ENCODE measurements at places on chromosomes 16 and 17.
A peak's percentile ranks its signal among the peaks of the same experiment; 100 is the strongest.

DNA sequence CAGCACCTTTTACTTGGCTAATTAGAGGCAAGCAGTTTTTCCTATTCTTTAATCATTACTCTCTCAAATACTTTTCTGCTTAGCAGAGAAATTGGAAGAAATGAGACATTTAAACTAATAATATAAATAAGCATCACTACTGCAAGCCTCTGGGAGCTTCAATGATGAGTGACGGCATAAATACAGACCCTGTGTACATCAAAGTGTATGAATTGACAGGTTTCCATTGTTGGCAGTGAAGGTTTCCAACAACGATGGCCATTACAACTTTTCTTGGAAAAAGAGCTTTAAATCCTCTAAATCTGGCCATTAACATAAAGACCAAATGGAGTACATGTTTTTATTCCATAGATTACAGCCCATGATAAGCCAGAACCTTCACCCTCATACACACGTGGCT, 39.4 kb upstream of the CACNG5 start:
- DNase-seq: no peak

- DNase-seq: no peak
Measured at GRCh38 chr17:73968680-73969079, 234.8 kb upstream of the RPL38 start.

GRCh38 chr16:57235128-57236021, 9.7 kb upstream of the ARL2BP start:
- peak; percentile 71 for DNase-seq

DNA sequence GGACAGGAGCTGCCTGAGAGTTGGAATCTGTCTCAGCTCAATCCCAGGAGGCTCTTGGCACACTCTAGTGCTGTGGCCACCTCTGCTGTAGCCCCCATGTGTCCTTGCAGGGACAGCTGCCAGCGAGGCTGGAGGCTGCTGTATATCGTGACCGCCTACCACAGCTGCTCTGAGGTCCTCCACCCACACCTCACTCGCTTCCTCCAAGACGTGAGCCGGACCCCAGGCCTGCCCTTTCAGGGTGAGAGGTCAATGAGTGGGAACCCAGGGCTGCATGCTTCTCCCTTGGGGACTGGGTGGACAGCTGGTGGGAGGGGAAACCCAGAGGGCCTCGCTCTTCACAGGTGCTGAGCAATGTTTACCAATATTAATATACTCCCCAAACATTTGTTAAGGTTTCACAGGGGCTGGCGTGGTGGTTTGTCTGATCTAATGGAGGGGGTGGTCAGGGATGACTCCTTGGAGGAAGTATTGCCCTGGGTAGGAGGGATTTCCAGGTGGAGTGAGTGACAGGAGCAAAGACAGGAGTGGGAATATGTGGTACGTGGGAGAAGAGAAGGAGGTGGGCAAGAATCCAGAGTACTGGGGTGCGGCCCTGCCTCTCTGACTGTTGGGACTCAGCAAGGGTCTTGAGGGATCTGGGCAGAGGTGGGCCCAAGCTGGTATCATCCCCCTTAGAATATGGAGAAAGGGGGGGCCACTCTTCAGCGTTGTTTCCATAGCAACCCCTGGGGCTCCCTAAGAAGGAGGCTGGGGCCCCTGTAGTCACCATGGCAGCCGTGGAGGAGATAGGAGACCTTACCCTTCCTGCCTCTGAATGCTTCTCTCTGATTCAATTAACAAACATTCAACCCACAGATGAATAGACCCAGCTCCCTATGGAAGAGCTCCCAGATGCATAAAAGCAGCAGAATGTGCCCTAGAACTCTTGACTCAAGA, 22.2 kb upstream of the ALKBH5 start:
- DNase-seq: no peak

GRCh38 chr16:11399261-11399831, 54.1 kb downstream of the RMI2 start:
- no peak for DNase-seq

DNA sequence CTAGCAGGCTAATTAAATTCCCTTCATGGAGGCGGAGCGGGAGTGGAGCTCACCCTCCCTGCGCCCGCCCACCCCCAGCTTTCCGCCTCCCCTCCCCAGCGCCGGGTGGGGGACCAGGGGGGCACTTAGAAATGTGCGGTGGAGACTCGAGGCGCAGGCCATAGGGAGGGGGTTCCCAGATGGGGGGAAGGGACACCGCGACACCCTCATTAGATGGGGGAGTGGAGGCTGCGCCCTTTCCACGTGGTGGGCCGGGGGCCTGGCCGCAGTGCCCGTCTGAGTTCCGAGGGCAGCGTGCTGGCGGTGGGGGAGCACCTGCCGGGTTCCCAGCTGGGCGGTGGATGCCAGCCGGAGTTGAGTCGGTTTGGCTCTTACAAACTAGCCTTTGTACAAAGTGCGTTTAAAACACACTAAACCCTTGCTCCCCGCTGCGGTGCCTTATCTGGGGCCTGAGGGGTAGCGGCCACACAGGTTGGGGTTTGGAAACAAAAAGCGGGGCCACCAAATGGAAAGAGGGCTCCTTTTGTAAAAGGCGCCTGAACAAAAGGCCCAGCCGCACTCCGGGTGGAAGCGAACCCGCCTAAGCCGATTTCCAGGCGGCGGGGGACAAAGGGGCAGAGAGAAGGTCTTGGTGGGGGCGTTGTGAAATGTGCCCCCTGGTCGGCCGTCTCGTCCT, 1.4 kb downstream of the GSE1 start:
- no peak for DNase-seq

DNA sequence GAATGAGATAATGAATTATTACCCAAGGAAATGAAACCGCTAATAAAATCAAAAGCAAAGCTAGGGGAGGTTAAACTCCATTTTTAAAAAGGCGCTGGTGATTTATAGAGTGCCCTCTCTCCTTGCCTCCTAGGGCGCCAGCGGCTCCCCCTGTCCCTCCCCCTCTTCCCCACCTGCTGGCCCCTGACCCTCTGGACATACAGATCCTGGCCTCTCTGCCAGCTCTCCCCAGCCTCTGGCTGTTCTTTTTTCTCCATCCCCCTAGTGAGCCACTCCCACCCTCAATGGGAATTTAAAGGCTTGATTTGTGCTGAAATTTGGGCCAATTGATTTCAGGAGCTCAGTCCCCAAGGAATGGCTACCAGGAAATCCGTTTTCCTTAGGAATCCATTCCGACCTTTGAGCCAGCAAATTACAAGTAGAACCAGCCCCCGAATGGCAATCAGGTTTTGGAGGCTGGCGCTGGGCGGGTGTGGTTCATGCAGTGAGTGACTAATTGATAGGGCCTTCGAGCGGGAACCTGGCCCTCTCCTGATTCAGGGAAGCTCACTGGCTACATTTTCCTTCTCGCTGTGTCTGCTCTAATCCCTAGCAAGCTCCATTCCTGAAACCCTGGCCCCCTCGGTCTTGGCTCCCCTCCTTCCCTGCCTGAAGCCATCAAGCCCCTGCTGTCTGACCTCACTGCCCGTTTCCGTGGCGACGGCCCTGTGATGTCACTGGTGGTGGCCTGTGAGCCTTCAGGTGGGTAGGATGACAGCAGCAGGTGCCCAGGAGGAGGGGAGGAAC, 141.9 kb upstream of the SDK2 start:
- no peak for DNase-seq

- DNase-seq: no peak
Measured at GRCh38 chr16:23027386-23027785, 121.9 kb downstream of the USP31 start.

- no peak for DNase-seq
Measured at GRCh38 chr17:8889458-8890210, 22.2 kb upstream of the PIK3R6 start.

GRCh38 chr17:38658741-38659345, 15.9 kb downstream of the EPOP start:
- no peak for DNase-seq

GRCh38 chr17:6843241-6843880, 11.8 kb upstream of the TEKT1 start:
- peak; percentile 39 for DNase-seq

DNA sequence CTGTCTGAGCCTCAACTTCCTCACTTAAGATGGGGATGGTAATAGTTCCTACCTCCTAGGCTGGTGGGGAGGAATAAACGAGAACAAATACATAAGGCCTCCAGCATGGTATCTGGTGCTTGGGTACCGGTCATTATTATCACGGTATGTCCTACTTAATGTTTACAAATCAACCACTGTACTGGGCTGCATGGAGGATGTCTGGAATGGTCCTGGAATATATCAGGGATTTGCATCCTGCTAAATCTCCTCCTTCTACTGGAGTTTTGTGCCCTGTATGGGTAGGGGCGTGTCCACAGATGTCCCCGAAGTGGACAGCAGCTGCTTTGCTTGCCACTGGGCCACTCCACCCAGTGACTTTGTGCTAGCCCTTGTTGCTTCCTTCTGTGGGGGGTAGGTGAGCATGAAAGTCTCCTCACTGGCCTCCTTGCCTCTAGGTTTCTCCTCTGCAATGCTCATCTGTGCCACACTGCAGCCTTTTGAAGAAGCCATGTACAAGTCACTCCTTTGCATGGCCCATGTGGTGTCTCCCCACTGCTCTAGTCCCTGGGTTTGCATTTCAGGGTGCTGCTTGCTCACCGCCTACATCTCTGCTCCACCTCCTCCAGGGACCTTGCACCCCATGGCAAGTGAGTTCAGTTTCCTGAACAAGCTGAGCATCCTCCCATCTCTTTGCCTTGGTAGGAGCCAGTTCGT, 2.2 kb upstream of the CMIP start:
- DNase-seq: no peak

- DNase-seq: peak; percentile 47
Measured at GRCh38 chr17:18217412-18218015, 7.9 kb upstream of the LLGL1 start.

DNA sequence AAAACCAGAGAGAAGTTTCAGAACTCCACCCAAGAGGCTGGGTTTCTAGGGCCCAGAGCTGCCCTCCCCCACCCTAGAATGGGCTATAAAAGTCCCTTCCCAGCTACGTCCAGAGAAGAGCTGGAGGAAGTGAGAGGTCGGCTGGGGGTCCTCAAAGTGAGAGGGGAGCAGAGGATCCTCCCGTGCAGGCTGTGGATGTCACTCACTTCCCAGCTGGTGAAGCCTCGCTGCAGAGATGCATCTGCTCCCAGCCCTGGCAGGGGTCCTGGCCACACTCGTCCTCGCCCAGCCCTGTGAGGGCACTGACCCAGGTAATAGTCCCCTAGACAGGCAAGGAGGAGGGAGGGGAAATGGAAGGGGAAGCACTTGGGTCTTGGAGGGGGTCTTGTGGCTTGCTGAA, at the start of gene EPX:
TSS of gene EPX (plus strand) at position 115 of the 400 bp plus-strand sequence. CDS start at position 236, 121 bp downstream.
- no peak for DNase-seq

DNA sequence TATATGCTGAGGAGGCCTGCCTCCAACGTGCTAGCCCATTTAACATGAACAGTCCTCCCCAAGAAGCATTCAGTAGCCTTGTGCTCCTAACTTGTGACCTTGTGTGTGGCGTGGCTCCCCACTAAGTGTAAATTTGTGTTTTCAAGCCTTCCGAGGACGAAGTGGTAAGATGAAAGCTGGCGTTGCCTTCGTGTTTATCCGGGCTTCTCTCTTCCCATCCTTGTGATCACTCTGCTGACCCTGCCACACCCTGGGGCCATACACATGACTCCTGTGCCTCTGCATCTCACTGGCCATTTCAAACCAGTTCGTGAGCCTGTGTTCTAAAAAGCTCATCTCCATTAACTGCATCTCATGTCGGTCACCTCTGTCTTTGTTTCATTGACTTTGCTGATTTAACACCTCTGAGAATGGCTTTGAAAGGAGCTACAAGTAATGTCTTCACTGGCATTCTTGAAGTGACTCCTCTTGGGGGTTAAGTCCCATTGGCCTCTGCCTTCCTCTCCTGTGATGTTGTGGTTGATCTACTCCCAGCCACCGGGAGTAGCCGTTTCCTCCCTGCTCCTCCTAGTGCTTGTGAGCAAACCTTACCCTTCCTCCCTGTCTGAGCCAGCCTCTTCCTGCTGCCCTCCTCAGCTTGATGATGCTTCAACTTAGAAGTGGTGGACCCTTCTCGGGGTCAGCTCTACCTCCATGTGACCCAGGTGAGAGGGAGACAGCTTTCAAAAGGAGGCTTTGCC, 27.4 kb upstream of the NAGLU start:
- DNase-seq: no peak

GRCh38 chr16:80029761-80030481, 429.4 kb upstream of the MAF start:
- DNase-seq: peak; percentile 53

DNA sequence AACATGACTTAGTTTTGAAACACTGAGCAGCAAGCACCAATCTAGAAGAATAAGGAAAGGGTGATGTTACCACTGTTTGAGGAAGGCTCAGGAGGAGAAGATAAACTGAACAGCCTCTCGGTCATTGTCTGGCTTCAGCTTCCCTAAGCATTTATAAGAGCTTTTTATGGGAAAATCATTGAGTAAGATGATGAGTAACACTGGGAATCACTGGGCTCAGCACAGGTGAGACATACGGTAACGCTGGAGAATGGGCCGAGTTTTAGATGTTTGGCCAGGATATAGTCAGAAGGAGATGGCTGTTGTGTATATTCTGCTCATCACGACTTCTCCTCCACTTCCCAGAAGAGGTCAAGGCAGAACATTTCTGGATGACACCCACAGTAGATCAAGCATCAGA, 42.2 kb upstream of the ALOX12 start:
- DNase-seq: no peak

- DNase-seq: no peak
Measured at GRCh38 chr16:1338119-1338730, 4.8 kb downstream of the BAIAP3 start.

GRCh38 chr17:48095611-48096010, 5.7 kb downstream of the CBX1 start:
- DNase-seq: no peak

DNA sequence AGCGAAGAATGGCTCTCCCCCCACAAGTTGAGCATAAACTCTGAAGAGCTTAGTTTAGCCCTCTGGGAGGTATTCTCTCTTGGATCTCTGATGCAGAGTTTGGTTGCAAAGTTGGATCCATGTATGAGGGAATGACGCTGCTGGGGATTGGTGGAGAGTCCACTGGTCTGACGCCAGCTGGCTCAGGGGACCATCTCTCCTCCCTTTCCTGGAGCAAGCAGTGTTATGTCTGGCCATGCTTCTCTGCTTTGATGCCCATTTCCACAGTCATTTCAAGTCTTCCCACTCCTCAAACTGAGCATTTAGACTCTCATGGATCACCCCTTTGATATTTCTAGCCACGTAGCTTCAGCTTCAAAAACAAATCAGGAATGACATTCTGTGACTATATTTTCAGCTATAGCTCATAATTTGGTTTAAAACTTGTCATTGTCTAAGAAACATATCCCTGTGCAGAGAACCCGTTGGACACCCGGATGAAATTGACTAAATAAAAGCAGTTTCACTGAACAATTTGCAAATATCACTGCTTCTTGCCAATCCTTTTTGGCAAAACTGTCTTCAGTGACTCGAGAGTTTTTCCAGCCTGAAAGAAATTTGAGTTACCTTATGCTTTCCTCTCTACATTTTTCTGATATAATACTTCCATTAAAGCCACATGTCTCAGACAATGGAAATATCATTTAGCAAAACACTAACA, 193.4 kb upstream of the CDH11 start:
- DNase-seq: peak; percentile 67

DNA sequence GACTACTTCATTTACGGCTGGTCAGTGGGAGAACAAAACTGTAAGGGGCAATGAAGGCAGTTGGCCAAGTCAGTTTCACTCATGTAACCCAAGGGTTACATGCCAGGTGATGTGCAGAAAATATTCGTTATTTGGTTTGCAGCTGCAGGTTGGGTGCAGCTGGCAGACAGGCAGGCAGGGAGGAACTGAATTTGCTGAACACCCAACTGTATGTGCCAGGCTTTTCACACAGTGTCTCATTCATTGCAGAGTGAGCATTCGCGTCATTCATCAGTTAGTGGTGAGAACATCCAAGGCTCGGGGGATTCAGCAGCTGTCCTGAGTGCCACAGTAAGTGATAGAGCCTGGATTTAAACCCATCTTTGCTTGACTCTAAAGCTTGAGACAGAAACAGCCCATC, 59.7 kb downstream of the ABCC6 start:
- no peak for DNase-seq
